ENCODE measurements at places on chromosomes 6 and 20. TPM values are rescaled to one million over a fixed set of nuclear protein-coding genes. Genes with fewer than 3 reads are reported as not detected.

Gene MOG
- total RNA-seq = not detected

Gene LHFPL5
- not detected for total RNA-seq

Gene FOXF2
- total RNA-seq = 0.18 TPM

Gene PTCRA
- 0.82 TPM for total RNA-seq

Gene MAP7
- 15.8 TPM for total RNA-seq

Gene ZNF341
- 3.1 TPM for total RNA-seq

Gene IP6K3
- total RNA-seq = 11.6 TPM

Gene CTCFL
- 0.88 TPM for total RNA-seq

Gene ARG1
- total RNA-seq = 7.5 TPM

Gene LY6G6D
- not detected for total RNA-seq

Gene HLA-DRB5
- 1.8 TPM for total RNA-seq

Gene ANKRD66
- total RNA-seq = not detected

Gene WFDC10B
- not detected for total RNA-seq

Gene SCUBE3
- 26.9 TPM for total RNA-seq

Gene HSPA12B
- total RNA-seq = 25.5 TPM

Gene SLC17A3
- total RNA-seq = 0.12 TPM

Gene NHLRC1
- 3.2 TPM for total RNA-seq

Gene HCRTR2
- total RNA-seq = 0.76 TPM

Gene MAFB
- 47.9 TPM for total RNA-seq

Gene TCF21
- total RNA-seq = 73.6 TPM

Gene RIPOR3
- total RNA-seq = 18.1 TPM

Gene DDX43
- 0.12 TPM for total RNA-seq

Gene ZSCAN31
- total RNA-seq = 8.6 TPM

Gene POPDC3
- total RNA-seq = 4.7 TPM

Gene HLA-DPB1
- 26.6 TPM for total RNA-seq

Gene MOXD1
- total RNA-seq = 209 TPM

Gene MYMX
- 0.35 TPM for total RNA-seq

Gene ULBP2
- 2.3 TPM for total RNA-seq

Gene CTAGE9
- total RNA-seq = not detected

Gene OXT
- not detected for total RNA-seq

Gene EYS
- 0.99 TPM for total RNA-seq

Gene C2
- total RNA-seq = 7.1 TPM

Gene CDH4
- 4.8 TPM for total RNA-seq

Gene EBF4
- total RNA-seq = 18.3 TPM

Data from metanephros (tissue), 2 donors.